ENCODE measurements at places on chromosomes 6 and 20.

DNA sequence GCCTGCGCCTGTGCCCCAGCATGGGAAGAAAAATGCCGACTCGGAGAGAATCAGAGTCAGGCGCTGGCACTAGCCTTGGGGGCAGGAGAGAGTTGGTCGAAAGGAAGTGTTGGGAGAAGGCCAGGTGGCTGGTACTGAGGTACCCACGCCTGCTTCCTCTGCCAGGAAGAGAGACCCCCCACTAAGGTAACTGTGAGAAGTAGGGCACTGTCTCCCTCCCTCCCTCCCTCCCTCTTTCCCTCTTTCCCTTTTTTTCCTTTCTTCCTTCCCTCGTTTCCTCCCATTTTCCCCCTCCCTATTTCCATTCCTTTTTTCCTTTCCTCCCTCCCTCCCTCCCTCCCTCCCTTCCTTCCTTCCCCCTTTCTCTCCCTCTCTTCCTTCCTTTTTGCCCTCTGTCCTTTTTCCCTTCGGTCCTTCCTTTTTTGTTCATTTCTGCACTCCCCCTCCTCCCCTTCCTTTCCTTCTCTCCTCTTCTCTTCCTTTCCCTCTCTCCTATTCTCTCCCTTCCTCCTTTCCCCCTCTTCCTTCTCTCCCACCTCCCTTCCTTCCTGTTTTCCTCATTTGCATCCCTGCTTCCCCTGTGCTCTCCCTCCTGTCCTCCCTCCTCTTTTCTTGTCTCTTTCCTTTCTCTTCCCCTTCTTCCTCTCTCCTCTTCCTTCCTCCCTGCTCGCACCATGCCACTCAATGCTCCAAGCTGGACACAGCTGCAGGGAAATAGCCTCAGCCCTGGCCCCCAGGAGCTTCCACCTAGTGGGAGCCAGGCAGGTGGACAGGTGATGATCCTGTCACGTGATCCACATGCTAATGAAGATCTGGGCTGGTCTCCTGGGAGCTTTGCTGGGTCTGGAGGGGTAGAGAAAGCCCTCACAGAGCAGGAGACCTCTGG, 148.0 kb downstream of the DHX35 start:
- no peaks in the 10 kb centered on the region for H3K27me3 ChIP-seq
- DNase-seq: peak; percentile 77
- H3K27ac ChIP-seq: no peak overlapping the region
- H3K36me3 ChIP-seq: peaks cover 2% of the 10 kb centered on the region
- H3K4me1 ChIP-seq: peaks cover 20% of the 10 kb centered on the region
- H3K4me3 ChIP-seq: no peak overlapping the region

- no peaks in the 10 kb centered on the region for H3K4me1 ChIP-seq
- H3K27ac ChIP-seq: no peak overlapping the region
- no peaks in the 10 kb centered on the region for H3K27me3 ChIP-seq
- 0 out of 2 replicates have a peak, but pooled peaks cover 5% of the 10 kb centered on the region for H3K36me3 ChIP-seq
- H3K4me3 ChIP-seq: no peak overlapping the region
Measured at GRCh38 chr6:169932491-169932890, 181.1 kb downstream of the ERMARD start.

DNA sequence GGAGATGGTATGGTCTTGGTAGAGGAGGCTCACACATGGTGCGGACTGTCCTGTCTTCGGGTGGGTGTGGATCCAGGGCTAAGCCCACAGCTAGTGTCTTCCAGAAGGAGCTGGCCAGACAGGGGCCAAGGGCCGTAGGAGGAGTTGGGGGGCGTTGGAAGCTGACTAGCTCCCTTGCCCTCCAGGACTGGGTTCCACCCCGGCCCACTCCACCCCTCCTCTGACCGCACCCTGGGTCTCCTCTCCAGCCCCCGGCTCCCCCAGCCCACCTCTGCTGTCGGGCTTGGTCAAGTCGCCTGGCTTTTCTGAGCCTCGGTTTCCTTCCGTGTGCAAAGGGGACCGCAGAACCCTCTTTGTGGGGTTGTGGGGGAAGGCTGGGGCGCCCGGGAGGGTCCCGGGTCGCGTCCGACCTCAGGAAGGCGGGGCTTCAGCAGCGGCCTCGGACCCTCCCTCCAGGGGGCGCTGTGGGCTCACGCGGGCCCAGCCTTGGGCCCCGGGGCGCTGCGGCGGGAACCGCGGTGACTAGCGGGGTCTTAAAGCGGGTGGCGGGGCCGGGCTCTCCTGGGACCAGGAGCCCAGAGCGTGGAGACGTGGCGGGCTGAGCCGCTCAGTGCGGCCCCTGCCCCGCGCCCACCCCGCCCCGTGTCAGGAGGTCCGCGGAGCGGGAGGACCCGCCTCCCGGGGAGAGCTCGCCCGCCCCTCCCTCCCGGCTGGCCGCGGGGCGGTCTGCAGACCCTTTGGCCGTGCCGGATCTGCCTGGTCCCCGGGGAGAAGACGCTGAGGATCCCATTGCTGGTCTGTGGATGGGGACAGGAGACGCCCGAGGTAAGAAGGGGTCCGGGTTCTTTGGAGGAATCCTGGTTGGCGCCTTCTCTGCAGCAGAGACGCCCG, 5.4 kb downstream of the NPBWR2 start:
- H3K27me3 ChIP-seq: peaks cover 3% of the 10 kb centered on the region
- H3K4me1 ChIP-seq: no peaks in the 10 kb centered on the region
- H3K4me3 ChIP-seq: peak overlapping the region; percentile 62
- peak; percentile 74 for DNase-seq
- no peak overlapping the region for H3K27ac ChIP-seq

DNA sequence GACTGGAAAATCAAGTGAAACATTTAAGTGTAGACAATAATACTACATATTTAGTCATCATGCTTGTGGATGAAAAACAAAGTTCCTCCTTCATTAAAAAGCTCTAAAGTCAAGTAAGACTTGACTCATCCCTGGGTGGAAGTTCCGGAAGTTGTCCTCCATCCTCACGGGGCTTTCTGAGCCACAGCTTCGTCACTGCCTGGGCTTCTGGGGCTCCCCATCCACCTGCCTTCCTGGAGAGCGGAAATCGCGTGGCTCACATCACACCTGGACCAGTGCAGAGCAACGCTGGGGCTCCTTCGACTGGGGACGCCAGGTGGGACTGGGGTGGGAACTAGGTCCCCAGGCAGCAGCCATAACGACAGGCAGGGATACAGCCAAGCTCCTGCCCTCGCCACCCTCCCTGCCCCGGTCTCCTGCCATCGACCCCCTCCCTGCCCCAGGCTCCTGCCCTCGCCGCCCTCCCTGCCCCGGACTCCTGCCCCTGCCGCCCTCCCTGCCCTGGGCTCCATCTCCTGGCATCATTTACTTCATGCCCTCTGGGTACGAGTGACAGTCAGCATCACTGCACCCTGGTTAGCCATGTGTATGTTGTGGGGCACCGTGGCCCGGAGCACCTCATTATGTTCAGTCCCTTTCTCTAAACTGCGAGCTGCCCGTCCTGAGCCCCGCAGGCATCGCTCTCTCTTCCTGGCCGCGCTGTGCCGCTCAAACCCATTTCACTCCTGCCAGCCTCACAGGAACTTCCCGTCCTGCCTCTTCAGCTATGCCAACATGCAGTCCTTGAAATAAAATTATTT, 12.9 kb downstream of the THBS2 start:
- H3K36me3 ChIP-seq: peaks cover 7% of the 10 kb centered on the region
- H3K27ac ChIP-seq: no peak overlapping the region
- no peak for DNase-seq
- H3K4me3 ChIP-seq: no peak overlapping the region
- H3K4me1 ChIP-seq: no peaks in the 10 kb centered on the region

GRCh38 chr6:134739299-134740026, 210.4 kb downstream of the ALDH8A1 start:
- no peaks in the 10 kb centered on the region for H3K27me3 ChIP-seq
- no peaks in the 10 kb centered on the region for H3K36me3 ChIP-seq
- H3K4me3 ChIP-seq: no peak overlapping the region
- H3K4me1 ChIP-seq: no peaks in the 10 kb centered on the region
- DNase-seq: no peak

- H3K4me3 ChIP-seq: no peak overlapping the region
- H3K36me3 ChIP-seq: peaks cover 60% of the 10 kb centered on the region
- H3K4me1 ChIP-seq: no peaks in the 10 kb centered on the region
- DNase-seq: no peak
- H3K27ac ChIP-seq: no peak overlapping the region
Measured at GRCh38 chr20:37220731-37221130, 40.9 kb downstream of the GHRH start.

DNA sequence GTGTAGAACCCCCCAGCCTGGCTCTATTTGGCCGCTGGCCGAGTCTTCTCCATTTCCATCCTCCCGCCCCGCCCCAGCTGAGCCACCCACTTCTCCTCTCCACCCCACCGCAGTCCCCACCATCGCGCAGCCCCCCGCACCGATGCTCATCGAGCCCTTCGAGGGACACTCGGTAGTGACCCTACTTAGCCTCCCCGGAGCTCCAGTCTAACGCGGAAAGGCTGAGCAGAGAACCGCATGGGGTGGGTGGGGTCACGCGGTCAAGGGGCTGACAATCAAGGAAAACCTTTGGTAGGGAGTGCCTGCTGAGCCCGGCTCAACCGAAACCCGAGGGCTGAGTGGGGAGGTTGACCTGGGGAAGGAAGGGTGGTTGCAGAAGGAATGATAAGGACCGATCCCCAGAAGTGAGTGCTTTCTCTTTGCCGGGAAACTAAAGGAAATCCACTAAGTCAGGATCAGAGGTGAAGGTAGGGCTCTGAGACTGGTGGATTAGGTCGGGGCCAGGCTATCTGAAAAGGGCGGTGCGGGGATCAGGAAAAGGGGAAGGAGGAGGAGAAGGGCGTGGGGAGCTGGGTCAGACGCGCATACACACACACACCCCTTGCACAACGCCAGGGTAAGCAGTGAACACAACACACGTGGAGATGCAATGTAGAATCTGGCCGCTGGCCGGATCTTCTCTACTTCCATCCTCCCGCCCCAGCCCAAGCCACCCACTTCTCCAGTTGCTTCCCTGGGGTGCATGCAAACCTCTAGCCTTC, 49.8 kb downstream of the CPXM1 start:
- H3K27me3 ChIP-seq: peaks cover 48% of the 10 kb centered on the region
- no peak overlapping the region for H3K27ac ChIP-seq
- no peaks in the 10 kb centered on the region for H3K4me1 ChIP-seq
- no peaks in the 10 kb centered on the region for H3K36me3 ChIP-seq
- peak; percentile 71 for DNase-seq

DNA sequence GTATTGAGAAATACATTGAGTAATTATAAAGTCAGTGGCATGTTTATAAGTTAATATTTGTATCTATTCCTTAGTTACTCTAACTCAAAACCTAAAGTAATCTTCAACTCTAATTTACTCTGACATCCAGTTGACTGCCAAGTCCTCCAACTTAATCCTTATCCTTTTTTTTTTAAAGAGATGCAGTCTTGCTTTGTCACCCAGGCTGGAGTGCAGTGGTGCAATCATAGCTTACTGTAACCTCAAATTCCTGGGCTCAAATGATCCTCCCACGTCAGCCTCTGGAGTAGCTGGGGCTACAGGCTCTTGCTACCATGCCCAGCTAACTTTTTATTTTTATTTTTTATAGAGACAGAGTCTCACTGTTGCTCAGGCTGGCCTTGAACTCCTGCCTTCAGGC, 24.4 kb downstream of the PTPN1 start:
- no peaks in the 10 kb centered on the region for H3K4me1 ChIP-seq
- no peak for DNase-seq
- no peak overlapping the region for H3K4me3 ChIP-seq

DNA sequence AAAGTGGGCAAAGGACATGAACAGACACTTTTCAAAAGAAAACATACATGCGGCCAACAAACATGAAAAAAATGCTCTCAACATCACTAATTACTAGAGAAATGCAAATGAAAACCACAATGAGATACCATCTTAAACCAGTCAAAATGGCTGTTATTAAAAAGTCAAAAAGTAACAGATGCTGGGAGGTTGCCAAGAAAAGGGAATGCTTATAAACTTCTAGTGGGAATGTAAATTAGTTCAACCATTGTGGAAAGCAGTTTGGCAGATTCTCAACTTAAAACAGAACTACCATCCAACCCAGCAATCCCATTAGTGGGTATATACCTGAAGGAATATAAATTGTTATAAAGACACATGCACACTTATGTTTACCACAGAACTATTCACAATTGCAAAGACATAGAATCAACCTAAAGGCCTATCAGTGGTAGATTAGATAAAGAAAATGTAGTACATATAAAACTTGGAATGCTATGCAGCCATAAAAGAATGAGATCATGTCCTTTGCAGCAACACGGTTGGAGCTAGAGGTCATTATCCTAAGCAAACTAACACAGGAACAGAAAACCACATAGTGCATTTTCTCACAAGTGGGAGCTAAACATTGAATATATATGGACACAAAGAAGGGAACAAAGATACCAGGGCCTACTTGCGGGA, 16.3 kb downstream of the CENPQ start:
- no peaks in the 10 kb centered on the region for H3K27me3 ChIP-seq
- no peak overlapping the region for H3K4me3 ChIP-seq
- H3K36me3 ChIP-seq: peaks cover 66% of the 10 kb centered on the region
- H3K4me1 ChIP-seq: no peaks in the 10 kb centered on the region
- no peak overlapping the region for H3K27ac ChIP-seq
- DNase-seq: no peak

DNA sequence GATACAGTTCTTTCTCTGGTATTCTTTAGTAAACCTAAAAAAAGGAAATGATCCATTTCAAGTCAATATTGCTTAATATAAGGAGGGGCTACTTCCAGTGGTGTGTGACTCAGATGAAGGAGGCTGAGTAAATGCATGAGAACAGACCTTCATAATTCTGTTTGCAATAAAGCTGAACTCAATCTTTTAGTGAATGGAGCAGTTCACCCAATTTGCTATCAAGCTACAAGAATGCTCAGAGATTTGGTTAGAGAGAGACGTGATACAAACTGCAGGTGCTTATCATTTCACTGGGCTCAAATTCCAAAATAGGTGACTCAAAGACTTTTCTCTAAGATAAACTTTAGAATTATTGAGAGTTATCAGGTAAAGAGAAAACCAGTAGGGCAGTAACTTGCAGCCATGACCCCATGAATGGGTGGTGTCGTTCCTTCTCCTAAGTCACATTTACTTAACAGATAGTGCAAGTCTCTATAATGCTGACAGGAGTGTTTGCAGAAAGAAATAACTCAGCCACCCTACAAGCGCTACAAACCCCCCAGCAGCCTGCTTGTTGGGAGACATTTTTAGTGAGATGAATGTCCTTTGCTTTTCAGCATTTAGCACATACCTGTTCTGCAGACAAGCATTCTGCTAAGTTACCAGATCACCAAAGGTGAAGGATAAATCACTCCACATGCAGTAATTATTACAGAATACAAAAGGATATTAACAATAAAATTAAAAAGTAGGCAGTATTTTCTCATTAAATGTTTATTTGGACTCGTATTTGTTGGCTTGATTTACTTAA, 16.4 kb upstream of the BLOC1S5 start:
- H3K27me3 ChIP-seq: no peaks in the 10 kb centered on the region
- H3K27ac ChIP-seq: no peak overlapping the region
- H3K4me3 ChIP-seq: no peak overlapping the region
- no peak for DNase-seq

DNA sequence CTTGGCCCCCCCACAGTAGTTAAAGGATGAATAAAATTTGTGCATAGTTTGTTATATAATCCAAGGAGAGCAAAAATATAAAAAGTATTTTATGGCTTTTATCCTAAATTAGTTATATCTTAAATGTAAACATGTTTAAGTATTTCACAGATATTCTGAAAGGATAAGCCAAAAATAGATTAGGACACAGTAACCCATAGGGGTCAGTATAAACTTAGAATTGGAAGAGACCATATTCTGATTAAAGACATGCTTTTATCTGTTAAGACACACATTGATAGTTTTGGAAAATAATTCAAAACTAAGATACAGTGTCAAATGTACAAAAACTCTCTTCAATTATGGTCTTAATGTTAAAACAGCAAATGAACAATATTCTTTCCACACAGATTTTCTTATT, 4.5 kb upstream of the SERINC1 start:
- H3K4me3 ChIP-seq: no peak overlapping the region
- H3K4me1 ChIP-seq: no peaks in the 10 kb centered on the region
- H3K36me3 ChIP-seq: no peaks in the 10 kb centered on the region
- no peak overlapping the region for H3K27ac ChIP-seq
- DNase-seq: no peak
- no peaks in the 10 kb centered on the region for H3K27me3 ChIP-seq
